ENCODE measurements at places on chromosomes 11 and 22.

GRCh38 chr11:9155930-9156329, 64.5 kb upstream of the SCUBE2 start:
- DNase-seq = no peak

DNA sequence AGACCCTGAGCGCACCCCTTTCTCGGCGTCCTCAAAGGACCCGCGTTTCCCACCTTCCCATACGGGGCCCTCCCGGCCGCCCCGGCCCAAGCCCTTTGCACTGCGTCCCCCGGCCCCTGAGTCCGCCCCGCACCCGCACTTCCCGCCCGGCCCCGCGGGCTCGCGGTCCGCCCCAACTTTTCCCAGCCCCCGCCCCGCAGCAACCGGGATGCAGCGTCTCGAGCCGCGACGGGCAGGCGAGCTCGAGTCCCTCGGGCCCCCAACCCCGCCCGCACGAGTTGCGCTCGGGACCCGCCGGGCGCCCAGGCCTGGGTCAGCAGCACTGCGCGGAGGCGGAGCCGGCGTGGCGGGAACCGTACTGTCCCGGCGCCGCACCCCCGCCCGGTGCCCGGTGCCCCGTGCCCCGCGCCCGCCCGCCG, 371 bp downstream of the SMCO4 start:
- DNase-seq = no peak

GRCh38 chr11:121582296-121582695, 129.5 kb upstream of the SORL1-AS1 start:
- DNase-seq = peak; percentile 74

- no peak for DNase-seq
These were observed 1955.1 kb upstream of the RAG2 start for GRCh38 chr11:38553148-38553547.

DNA sequence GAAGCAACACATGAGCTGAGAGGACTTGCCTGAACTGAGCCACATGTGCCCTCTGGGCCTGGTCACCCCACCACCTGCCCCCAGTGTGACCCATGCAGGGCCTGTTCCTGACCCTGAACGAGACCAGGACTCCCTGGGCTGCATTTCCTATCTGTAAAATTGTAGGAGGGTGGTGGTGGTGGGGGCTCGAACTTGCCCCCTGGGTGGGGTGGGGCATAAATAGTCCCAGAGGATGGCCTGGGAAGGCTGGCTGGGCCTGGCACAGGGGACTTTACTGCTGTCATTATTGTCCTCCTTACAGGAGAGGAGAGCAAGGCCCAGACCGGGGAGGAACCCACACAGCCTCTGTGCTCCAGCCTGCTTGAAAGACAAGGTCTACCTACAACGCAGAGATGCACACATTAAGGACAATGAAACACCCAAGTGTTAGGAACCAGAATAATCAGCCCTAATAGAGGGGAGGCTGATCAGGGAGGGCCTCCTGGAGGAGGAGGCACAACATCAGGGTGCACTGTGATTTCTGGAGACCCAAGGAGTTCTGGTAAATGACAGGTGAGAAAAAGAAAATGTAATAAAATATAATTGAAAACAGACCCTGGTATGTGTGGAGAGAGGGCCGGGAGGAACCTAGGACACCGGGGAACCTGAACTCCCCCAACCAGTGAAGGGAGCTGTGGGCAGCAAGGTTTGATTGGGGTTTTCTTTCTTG, 2.8 kb upstream of the AIFM3 start:
- no peak for DNase-seq

GRCh38 chr22:31271485-31271884, 20.8 kb downstream of the PIK3IP1 start:
- no peak for DNase-seq

DNA sequence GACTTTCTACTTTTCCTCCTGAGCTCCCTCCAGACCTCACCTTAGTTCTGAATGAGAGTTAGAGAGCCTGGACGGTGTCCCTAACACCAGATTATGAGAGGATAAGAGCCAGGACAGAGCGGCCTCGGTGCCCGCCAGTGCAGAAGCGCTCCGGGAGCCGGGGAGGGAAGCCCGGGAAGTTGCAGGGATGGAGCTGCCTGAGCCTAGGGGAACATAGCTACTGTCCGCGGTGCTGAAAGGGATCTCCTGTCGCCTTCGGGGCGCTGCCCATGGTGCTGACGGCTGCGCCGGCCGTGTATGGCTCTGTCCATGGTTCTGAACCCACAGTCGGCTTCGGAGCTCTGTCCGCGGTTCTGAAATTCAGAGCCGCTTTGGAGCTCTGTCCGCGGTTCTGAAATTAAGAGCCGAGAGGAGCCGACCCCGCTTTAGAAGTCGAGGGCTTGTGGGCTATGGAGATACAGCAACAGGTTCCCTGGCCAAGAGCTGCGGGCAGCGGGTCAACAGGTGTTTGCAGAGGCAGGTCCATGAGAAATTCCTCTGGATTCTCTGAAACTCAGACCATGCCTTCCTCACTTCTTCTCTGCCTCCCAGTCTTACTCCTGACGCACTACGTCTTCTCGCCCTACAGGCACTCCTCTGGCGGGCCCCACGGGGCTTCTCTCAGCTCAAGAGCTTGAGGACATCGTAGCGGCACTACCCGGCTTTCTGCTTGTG, 814 bp downstream of the NPAS4 start:
- DNase-seq = peak; percentile 81

DNA sequence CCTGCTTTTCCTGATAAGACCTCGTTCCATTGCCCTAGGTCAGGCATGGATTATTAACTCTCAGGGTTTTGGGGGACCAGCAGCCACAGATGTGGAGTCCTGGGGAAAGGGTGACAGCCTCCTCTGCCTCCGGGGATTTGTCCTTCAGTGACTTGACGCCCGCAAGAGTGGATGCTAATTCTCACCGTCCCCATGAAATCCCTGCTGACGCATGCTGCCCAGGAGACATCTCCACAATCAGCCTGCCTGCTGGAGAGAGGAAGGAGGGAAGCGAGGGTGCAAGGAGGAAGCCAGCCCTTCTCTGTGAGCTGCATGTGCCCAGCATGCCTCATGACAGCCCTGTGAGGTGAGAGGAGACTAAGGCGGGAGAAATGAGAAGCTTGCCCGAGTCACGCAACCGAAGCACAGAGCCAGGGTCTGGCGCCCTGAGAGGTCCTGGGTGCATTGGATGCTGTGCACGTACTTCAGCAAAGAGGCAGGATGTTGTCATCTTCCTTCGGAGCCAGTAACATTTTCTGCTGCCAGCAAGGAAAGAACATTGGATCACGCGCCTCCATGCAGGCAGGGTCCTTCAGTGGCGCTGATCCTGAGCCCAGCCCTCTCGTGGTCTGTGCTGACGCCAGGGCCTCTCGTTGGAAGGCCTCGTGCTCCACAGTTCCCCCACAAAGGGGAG, 27.3 kb upstream of the KRTAP5-6 start:
- DNase-seq = no peak

DNA sequence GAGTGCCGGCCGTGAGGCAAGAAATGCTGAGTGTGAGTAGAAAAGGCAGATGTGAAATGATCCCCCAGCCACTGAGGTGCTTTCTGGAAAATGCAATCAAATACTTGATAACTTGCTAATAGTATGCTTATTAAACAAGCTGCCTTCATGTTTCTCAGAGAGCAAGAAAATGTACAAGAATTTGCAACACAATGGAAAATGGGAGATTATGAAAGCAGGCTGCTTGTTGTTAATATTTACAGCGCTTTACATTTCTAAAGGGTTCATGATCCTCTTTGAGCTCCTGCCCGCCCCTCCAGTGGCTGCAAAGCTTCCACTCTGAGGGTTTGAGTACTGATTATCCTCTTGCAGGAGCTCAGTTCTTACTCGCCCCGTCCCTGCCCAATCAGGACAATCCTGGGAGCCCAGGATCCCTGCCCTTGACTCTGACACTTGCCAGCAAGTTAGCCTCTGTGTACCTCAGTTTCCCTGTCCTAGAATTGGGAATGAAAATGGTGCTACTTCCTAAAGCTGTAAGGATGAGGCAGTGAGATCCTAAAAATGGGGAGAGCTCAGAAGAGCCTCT, 645.1 kb downstream of the TBC1D22A start:
- no peak for DNase-seq

DNA sequence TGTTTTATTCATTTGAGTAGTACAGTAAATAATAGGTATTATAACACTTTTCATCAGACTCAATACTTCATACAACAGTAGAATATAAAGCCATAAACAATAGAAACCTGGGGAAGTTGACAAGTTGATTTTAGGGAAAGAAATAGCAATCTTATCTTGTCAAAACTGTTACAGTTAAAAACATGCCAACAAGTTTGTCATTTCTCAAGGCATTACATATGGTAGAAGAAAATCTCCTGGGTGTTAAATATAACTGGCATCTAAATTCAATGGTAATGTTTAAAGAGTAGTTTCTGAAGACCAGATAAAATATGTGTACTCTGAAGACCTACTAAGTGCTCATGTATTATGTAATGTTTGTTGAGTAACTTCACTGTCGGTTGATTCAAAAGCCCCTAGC, 75.1 kb downstream of the LRRC4C start:
- no peak for DNase-seq

- DNase-seq = no peak
These were observed 545 bp downstream of the FEN1 start for GRCh38 chr11:61793083-61793828.

DNA sequence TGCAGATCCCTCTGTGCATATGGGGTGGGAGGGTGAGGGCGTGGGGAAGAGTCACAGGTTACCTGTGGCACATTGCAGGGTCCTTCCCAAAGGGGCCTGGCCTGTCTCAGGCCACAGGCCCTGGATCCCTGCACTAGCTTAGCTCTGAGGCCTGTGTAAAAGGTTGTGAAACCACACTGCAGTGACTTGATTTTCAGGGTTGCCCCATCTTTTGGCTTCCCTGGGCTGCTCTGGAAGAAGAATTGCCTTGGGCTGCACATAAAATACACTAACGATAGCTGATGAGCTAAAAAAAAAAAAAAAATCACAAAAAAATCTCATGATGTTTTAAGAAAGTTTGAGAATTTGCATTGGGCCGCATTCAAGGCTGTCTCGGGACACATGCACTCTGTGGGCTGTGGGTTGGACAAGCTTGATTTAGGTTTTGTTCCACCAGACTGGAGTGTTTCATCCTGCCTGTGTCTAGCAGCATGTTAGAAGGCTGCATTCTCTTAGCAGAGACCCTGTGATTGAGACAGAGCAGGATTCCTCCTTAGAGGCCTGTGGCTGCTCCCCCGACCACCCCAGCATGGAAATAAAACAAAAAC, 35.9 kb upstream of the TREH start:
- DNase-seq = no peak

All from T-helper 1 cell (primary cell).